ENCODE measurements at places on chromosomes 2 and 18.

GRCh38 chr2:236857781-236858180 is 227.9 kb upstream of the COPS8 start:
- DNase-seq = no peak

DNA sequence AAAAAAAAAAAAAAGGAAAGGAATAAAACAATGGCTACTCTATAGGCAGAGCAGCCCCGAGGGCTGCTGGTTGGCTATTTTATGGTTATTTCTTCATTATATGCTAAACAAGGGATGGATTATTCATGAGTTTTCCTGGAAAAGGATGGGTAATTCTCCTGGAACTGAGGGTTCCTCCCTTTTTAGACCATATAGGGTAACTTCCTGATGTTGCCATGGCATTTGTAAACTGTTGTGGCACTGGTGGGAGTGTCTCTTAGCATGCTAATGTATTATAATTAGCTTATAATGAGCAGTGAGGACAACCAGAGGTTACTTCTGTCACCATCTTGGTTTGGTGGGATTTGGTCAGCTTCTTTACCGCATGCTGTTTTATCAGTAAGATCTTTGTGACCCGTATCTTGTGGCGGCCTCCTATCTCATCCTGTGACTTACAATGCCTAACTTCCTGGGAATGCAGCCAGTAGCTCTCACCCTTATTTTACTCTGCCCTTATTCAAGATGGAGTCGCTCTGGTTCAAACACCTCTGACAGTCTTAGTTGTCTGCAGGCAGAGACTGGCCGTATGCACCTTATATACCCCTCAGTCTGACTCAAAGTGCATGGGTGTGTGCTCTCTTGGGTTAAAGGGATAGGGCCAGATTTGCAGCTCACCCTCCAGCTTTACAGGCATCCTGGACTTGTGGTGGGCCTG is 57.7 kb downstream of the HAUS1 start:
- no peak for DNase-seq

DNA sequence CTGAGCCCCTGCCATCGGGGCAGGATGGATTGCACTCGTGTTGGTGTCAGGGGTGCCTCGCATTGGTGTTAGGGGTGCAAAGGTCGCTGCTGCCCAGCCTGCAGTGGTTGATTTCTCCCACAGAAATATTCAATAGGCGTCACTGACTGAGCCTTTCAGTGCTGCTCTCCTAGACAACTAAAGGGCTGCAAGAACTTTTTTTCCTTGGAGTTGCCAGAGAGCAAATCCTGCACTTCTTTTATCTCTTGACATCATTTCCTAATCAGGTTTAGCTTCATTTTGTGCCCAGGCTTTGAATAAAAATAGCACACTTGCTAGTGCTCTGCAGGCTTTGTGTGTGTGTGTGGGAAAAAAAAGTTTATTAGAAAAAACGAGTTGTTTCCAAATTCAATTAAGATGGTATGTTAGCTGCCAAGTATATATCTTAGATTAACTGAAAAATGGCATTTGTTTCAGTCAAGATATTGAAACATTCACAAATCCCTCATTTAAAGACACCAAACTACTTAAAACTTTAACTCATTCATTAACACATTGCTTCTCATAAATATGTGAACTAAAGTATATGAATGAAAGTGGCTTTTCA is 125.6 kb downstream of the SOCS6 start:
- no peak for DNase-seq

DNA sequence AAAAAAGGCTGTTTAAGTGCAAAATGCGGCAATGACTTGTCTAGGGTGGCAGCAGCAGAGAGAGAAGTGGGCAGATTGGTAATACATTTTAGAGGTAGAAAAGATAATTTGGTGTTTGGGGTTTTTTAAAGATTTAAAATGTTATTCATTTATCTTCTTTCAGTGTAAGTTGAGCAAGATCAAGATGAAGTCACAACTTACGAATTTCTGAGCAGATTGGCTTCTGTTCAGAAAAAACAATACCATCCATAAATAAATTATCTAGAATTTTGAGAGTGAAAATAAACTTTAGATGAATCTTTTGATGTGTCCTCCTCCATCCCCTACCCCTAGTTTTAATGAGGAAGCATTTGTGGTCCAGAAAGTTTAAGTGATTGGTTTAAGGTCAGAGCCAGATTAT is 47.9 kb upstream of the FAM171B start:
- no peak for DNase-seq

DNA sequence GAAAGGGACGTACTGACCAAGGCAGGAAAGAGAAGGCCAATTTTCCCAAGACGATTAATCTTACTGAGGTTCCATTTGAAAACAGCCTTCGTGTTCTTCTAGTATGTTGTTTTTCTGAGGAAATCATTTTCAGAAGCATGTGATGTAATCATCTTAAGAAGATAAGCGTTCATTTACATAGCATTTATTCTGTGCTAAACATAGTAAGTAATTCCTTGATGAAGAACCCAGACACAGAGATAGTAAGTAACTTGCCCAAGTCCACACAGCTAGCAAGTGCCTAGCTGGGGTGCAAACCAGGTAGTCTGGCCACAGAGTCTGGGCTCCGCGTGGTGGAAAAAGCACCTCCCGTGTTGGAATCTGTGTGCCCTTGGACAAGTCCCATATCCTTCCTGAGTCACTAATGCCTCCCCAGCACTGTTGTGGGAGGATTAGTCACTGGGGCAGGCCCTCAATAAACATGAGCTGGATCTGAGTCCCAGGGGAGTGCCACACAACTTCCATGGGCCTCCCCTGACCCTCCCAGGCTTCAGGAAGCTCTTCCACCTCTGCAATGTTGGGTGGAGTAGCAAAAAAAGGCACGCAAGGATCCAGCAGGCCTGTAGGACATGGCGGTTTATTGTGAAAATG is 26.9 kb upstream of the ASAP2 start:
- DNase-seq = no peak

DNA sequence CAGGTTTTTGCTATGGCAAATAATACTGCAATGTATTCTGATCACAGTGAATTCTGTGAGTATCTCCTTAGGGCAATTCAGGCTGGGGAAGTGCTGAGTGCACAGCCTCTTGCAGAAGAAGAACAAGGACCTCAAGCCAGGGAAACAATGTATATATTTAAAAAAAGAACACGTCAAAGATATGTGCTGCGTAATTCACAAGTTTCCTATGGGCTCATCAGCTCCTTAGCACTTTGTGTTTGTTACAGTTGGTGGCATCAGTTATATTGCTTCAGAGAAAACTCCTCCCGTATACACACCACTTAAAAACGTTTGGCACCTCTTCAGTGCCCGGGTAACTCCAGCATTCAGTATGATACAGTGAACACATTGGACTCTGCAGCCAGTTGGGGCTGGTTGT is 16.5 kb upstream of the MARCO start:
- no peak for DNase-seq

DNA sequence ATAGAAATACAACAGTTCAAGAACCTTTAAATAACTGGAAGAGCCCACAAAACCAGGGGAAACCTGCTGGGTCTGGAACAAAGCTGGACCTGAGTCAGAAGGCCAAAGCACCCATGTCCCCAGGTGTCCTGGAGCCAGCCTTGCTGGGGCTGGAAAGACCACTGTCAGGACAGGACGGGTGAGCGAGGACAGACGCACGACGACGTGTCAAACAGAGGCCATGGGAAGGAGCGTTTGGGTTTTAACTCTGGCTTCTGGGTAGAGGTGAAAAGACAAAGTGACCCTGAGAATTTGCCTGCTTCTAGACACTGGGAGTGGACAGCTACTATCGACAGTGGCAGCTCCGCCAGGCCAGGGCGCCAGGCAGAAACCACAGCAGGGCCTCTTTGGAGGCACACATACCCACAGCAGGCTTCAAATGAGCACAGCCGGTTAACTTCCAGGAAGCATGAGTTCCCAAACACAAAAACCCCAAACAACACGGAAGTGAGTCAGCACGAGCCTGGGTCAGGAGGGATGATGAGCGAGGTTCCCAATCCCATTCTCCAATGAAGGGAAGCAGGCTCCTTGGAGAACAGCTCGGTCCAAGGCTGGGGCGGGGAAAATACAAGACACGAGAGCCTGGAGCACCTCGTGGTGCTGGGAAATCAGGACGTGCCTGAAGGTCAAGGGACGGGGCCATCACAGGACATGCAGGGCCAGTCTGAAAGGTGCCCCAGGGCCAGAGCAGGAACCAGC is 208.0 kb downstream of the TWIST2 start:
- no peak for DNase-seq

DNA sequence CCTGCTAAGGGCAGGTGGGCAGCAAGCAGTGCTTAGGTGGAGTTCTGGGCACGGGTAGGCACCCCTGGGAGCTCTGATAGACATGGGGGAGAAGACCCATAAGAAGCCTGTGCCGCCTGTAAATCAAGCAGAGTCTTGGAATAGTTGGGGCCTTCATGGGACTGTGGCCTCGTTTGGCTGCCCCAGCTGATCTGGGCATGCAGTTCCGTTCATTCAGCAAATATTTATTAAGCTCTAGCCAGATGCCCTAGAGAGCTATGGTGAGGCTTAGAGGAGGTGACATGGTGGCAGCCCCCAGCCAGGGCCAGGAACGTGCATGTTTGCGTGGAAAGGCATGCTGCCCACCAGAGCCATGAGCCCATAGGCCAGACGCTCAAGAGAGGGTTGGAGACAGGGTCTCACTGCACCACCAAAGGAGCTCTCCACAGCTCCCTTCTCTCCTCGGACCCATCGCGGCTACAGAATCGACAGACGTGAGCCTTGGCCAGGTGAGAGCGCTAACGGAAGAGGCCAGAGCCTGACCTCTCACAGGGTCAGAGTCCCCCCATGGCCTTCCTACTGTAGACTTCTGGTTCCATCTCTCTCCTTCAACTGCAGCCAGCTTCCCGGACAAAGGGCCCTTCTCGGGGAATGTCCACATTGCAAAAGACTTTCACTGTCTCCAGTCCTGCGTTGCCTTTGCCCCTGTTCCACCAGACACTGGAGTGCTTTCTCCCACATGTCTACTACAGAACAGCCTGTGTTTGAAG is 135.7 kb downstream of the INHBB start:
- DNase-seq = no peak

DNA sequence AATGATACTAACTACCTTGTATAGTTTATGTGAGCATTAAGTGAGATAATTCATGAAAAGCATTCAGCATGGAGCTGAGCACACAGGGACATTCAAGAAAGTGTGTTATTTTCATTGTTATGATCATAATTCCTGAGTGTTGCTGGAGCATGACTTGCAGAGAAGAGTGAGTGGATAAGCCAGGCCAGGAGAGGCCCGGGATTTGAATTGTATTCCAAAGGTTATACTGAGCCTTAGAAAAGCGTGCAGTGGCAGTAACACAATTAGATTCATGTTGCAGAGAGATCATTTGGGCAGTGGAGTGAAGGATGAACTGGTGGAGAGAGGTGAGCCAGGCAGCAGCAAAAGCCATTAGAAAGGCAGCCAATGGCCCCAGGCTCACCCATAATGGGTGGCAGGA is 142.9 kb upstream of the SH3BP4 start:
- DNase-seq = no peak

DNA sequence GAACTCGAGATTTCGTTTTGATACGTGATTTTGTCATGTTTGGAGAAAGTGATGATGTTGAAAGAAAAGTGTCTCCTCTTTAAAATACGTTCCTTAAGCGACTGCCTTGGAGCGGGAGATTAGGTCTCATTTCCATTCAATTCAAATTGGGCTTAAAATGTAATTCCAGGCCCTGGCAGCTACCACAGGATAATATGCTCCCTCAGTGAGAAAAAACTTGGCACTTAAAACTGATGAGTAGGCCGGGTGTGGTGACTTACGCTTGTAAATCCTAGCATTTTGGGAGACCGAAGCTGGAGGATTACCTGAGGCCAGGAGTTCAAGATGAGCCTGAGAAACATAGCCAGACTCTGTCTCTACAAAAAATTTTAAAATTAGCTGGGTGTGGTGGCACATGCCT is 146.3 kb upstream of the L3MBTL4 start:
- DNase-seq = no peak

DNA sequence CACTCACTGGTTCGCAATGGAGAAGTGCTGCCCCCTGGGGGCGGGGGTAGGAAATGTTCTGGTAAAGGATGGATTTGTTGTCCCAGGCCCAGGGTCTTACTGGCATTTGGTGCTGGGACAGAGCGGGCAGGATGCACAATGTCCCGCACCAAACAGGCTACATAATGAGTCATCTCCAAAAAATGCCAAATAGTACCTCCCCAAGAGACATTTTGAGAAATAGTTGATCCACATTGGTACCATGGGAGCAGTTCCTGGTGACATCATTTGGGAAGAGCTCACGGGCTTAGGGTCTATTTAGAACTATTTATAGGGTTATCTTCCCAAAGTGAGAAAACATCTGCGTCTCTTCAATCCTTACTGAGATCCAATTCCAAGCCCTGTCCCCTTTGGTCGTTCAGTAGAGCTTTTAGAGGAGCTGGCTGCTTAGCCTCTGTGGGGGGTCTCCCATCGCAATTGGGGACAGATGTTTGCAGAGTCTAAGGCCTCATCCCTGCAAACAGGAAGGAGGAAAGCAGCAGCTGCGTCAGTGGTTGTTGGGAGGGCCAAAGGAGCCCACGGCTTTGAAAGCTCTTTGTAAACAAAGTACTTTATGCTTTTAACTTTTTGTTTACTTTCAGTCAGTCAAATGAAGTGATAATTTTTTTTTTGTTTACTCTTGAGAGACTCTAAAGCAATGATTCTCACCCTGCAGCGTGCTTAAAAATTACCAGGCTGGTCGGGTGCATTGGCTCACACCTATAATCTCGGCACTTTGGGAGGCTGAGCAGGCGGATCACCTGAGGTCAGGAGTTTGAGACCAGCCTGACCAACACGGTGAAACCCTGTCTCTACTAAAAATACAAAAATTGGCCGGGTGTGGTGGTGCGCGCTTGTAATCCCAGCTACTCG is 49.3 kb downstream of the GREB1 start:
- DNase-seq = peak; percentile 53

DNA sequence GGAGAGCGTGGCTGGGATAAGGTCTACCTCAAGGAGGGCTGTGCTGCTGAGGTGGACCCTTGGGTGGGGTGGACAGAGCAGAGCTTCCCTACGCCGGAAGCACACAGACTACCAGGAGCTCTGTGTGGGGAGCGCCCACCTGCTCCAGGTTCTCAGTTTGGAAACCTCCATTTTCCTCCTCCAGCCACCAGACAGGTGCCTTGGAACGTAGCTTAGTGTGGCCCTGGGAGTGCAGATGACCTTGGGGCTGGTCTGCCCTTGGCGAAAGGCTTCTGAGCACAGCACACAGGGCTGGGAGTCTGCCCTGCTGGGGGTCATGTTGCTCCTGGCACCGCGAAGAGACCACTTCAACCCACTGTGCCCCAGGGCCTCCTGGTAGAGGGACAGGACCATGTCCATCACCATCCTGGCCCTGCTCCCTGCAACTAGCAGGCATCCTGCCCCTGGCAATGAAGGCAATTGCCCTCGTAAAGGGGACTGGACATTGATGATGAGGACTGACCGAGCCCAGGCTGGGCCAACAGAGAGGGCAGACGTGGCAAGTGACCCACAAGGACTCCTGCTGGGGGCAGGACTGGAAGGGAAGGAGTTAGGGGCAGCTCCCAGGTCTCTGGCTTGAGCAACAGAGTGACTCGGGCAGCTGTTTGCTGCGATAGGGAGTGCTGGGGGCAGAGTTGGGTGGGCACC is 214.7 kb downstream of the CYP26B1 start:
- DNase-seq = no peak
